ENCODE measurements at places on chromosomes 3 and 15.

DNA sequence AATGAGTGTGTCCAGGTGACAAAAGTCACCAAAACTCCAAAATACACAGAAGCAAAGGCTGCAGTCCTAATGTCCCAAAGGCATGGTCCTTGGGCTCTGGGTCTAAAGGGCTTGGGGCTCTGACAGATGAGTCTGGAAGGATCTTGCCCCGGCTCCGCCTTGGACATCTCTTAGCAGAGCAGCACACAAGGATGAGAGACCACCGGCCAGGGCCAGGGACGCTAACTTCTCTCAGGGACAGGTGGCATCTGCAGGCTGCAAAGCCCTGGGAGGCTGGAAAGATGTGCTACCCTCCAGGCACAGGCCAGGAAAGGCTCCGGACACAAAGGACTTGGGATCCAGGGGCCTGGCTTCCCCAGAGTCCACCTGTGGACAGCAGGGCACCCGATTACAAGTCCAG is 14.1 kb upstream of the SHISA5 start:
- no peak for DNase-seq

GRCh38 chr15:96237002-96237401 is 93.5 kb upstream of the NR2F2 start:
- DNase-seq = no peak

GRCh38 chr3:195441992-195442572 is 738 bp downstream of the ACAP2 start:
- peak; percentile 43 for DNase-seq

GRCh38 chr3:24400450-24400849 is 94.2 kb downstream of the THRB start:
- DNase-seq = no peak

- DNase-seq = no peak
Measured at GRCh38 chr3:16053794-16054193, 120.7 kb upstream of the GALNT15 start.

GRCh38 chr3:106006001-106006400 is 137.2 kb upstream of the CBLB start:
- peak; percentile 80 for DNase-seq
